ENCODE measurements at places on chromosomes 2 and 18.
A peak's percentile ranks its signal among the peaks of the same experiment; 100 is the strongest.

DNA sequence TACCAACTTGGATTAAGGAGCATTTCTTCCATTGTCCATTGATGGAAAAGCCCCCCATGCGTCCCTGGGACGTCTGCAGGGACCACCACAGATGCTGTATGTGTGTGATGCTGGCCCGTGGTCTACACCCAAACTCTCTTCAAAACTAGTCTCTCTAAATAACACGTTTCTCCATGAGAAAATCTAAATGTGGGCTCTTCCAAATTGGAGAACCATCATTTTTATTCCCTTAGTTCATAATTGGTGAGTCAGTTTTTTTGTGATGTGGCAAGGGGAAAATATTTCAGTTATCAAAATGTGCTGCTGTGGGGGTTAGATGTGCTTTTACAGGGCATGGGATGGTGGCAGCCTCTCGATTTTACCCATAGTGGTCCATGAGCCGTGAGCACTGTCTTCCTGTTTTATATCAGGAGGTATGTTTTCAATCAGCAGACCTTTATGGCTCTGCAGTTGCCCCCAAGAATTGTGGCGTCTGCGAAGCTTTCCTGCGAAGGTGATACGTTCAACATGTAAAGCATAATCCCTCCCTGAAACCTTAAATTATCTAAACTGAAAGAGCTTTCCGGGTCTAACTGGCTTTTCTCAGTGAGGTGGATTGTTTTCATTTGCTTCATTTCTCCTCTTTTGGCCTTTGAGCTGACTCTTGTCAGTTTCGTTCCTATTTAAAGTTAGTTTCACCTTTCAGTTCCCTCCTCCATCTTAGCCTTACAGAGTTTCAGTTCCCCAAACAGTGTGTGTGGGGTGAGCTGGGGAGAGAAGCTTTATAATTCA, 78.4 kb downstream of the SETBP1 start:
- DNase-seq, result no peak

GRCh38 chr2:49686291-49686690, 532.0 kb upstream of the FSHR start:
- DNase-seq, result no peak

- DNase-seq, result no peak
These were observed 4.8 kb downstream of the UXS1 start for GRCh38 chr2:106189325-106189724.

DNA sequence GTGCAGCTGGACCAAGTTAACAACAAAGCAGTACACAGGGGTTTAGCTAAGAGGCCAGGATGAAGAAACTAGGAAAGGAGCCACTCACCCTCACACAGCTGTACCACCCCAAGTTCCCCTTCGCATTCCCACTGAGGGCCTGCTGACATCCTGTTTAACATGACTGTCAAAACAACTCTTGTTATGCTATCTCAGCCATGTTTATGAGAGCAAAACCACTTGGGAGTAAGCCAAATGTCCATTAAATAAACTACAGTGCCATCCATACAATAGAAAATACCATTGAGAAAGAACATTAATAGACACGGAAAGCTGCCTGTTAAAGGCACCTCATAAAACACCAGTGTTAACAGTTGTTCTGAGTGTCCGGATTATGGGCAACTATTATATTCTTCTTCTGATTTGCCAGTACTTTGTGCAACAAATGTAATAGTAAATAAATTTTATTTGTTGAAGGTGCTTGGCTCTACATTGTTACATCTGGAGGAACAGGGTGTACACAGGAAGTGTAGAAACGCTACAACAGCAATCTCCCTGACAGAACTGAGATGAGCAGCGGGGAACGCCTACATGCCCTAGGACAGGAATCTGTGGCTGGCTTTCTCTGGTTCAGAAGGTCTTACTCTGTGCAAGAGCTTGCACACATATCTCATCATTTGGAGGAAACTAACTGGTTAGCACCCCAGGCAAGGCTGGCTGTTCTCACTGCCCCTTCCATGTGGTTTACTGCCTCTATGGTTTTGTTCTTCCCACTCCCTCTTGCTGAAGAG, 85.6 kb downstream of the EHD3 start:
- peak; percentile 81 for DNase-seq

DNA sequence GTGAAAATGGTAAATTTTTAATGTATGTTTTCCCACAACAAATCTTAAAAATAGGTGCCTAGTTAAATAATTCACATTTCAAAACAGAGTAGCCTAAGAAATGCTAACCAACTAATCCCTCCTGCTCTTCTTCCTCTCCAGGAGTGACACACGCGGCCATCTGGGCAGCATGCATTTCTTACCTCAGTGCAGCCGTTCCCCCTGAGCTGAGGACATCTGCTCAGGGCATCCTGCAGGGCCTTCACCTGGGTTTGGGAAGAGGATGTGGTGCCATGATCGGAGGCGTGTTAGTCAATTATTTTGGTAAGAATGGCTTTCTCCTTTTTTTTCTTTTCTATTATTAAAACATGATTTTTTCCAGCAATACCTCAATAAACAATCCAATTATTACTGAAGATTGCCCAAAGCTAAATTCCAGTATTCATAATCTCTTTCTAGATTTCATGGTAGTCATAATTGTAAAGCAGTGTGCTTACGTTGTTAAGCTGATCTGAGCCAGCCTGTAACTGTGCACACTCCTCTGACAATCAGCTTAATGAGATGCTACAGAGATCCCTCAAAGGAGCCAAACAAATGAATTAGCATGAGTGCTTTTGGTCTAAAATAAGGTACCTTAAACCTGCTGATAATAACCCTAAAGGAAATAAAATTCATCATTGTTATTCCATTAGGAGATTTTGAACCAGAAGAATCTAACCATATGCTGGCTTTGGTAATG, 45.8 kb downstream of the NEMP2 start:
- no peak for DNase-seq

DNA sequence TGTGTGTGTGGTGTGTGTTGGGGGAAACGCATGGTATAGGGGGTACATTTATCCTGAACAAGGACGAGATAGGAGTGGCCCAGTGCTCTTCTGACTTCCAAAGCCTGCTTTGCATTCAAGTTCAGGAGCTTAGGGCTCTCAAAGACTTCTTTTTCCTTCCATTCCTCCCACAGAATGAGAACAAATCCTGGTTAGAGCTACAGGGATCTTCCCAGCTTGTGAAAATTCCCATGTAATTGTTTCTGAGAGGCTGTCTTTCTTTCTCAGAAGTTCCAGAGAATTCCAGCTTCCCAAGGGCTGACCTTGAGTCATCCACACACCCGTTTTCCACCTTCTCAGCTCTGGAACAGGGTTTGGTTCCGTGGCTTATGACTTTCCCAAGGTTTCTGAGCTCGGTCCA, 38.9 kb downstream of the FASTKD2 start:
- DNase-seq, result peak; percentile 5

- peak; percentile 16 for DNase-seq
These were observed 18.3 kb downstream of the ERBB4 start for GRCh38 chr2:212520340-212520739.

DNA sequence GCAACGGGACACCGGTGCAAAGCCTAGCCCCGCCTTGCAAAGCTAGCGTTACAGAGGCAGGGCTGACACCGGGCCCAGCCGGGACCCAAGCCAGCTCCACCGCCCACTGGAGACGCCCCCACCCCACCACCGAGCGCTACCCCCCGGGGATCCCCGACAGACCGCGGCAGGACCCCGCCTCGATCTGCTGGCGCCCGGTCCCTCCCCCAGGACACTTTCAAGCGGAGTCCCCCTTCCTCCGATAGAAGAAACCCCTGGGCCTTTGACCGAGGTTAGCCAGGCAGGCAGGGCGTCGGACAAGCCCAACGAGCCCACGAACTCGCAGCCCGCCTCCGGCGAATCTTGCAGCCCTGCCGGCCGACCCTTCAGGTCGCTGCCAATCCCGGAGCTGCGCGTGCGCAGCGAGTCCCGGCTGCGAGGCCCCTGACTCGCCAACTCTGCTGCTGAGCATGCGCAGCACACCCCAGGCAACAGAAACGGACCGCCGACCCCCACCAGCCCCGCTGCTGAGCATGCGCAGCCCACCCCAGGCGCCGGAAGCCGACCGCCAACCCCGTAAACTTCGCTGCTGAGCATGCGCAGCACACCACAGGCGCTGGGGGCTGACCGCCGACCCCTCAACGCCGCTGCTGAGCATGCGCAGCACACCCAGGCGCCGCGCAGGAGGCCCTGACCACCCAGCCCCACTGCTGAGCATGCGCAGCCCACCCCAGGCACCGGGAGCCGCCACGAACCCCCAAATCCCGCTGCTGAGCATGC, 656 bp downstream of the ADI1 start:
- peak; percentile 94 for DNase-seq

DNA sequence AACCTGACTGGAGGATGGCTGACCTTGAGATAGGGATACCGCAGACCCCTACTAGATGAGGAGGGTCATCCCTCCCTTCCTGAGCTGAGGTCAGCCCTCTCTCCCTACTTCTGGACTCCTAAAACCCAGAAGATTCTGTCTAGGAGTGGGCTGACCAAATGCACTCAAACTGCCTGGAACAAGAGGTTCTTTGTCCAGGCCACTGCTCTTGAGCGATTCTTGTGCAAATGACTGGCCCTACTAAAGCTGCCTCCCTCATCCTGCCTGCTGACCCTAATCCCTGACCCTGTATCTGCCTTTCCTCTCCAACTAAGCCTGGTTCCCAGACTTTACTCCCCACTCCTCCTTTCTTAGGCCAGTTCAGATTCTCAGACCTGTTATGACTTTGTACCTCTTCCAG, 56.2 kb downstream of the EFR3B start:
- no peak for DNase-seq

GRCh38 chr2:219527472-219527871, 13.2 kb downstream of the ASIC4 start:
- no peak for DNase-seq

DNA sequence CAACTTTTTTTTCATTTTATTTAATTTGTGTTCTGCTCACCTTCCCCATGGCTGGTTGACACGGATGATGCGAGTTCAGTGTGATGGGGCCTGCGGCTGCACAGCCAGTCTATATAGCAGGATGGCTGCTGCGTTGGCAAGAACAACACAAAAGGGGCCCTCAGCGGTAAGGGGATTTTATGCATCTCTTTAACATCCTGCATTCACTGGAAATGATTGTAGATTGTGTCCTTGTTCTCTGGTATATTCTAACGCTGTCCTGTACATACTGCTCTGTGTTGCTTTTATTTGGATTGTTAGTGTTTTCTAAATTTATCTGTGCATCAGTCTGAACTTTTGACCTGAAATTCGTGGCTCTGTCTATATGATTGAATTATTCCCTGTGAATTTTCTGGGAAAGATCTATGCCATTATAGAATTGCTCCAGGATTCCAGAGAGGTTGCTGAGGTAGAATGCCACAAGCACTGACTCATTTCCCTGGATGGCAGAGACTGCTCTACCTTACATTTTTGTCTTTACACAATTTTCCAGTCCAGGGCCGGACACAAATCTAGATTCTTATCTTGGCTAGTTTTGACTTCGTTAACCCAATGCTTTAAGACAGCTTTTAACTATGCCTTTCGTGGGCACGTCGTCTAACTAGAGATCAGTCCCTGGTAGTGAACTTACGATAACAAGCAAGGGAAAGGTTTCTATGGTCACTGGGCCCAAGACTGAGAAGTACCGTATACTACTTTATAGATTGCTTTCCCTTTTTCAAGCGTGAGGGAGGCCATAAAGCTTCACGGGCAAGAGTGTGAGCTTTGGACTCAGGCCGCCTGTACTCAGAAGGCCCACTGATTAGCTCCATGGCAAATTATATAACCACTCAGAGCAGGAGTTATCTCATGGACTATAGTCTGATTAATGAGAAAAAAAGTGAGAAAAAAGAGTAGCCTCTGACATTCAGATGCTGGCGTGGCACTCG, at the start of gene CRYGC:
CRYGC (minus strand) TSS at position 85 of the 968 bp plus-strand sequence; CDS start at position 49, 36 bp downstream.
- DNase-seq, result no peak

- no peak for DNase-seq
These were observed 723 bp upstream of the SLC30A3 start for GRCh38 chr2:27263287-27264252.

GRCh38 chr18:40751186-40751585, 1203.8 kb upstream of the PIK3C3 start:
- DNase-seq, result no peak

DNA sequence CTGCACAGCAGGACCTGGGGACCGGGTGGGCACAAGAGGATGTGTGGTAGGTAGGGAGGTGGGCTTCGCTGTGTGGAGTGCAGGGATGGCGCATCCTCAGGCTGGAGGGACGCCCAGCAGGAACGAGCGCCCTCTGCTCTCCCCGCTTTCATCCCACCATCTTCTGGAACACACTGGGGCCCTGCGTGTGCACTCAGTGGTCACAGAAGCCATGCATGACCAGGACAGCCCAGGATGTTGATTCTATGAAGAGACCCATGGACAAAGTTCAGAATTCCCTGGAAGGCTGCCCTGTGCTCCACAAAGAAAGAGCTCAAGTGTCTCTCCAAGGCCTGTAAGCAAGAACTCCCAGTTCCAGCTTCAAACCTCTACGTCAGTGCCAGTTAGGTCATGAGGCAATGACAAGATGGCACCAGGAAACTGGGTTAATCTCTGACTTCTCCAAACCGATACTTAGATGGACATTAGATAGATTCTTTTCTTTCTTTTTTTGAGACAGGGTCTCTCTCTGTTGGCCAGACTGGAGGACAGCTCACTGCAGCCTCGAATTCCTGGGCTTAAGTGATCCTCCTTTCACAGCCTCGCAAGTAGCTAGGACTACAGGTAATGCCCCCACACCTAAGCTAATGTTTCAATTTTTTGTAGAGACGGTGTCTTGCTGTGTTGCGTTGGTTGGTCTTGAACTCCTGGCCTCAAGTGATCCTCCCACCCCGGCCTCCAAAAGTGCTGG, 3.4 kb downstream of the SLC66A2 start:
- DNase-seq, result no peak

GRCh38 chr2:216044883-216045486, 31.6 kb upstream of the MREG start:
- DNase-seq, result no peak

DNA sequence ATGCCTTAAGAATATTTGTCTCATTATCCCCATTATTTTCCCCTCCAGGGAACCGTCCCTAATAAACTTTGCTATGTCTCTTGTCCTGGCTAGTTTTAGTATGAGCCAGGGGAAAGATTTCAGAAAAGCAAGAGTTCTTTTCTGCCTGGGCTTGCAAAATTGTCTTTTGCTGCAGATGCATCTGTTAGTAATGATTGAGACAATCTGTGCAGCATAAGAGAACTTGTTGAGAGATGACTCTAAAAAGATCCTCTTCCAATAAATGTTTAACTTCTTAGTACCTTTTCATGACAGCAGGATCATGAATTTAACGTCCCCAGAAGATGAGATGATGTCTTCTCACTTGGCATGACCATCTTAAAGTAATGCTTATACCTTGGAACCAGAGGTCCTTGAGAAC, 172.5 kb upstream of the CREB1 start:
- DNase-seq, result peak; percentile 29

GRCh38 chr2:138827426-138828054, 47.4 kb upstream of the NXPH2 start:
- peak; percentile 67 for DNase-seq

DNA sequence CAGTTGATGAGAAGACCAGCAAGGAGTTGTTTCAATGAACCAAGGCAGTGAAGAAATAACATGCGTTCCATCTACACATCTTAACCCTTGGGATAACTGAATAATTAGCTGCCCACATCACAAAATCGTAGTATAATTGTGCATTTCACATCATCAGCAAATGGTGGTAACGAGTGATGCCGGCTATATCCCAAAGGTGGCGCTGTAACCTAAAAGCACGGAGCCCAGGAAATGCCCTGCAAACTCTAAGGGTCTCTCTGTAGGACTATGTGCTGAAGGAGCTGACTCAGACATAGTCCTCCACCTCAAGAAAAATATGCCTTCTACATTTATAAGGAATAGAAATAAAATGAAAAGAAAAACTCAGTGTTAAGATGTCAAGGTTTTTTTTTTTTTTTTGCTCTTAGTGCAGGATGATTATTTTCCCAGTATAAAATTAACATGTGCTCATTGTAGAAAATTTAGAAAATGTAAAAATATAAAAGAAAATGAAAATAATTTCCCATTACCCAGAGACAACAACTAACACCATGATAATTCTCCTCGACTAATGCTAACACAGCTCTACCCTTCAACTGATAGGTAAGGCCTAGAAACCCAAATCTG, 23.1 kb upstream of the DSG3 start:
- no peak for DNase-seq

All from AG10803 (cell line).